Left lobe of liver (tissue), 2 donors: ENCODE measurements at places on chromosomes 2 and 18. TPM values are rescaled to one million over a fixed set of nuclear protein-coding genes. Genes with fewer than 3 reads are reported as not detected.

SCN1A gene
- 0.13 TPM for total RNA-seq

FOXI3 gene
- total RNA-seq: not detected

SLC66A3 gene
- total RNA-seq: 8.1 TPM

AQP12B gene
- not detected for total RNA-seq

FMNL2 gene
- 3.4 TPM for total RNA-seq

CDH20 gene
- total RNA-seq: not detected

IL1RL2 gene
- 2.5 TPM for total RNA-seq

TNFAIP6 gene
- not detected for total RNA-seq

KATNAL2 gene
- 4.5 TPM for total RNA-seq

ALPP gene
- 0.20 TPM for total RNA-seq

PRKAG3 gene
- total RNA-seq: not detected

CYP1B1 gene
- 6.1 TPM for total RNA-seq
